ENCODE measurements at places on chromosomes 6 and 20. TPM values are rescaled to one million over a fixed set of nuclear protein-coding genes. Genes with fewer than 3 reads are reported as not detected.
A peak's percentile ranks its signal among the peaks of the same experiment; 100 is the strongest.

The LRRC73 gene
- total RNA-seq: 1.6 TPM

- DNase-seq: no peak
- H3K4me3 ChIP-seq: no peak overlapping the region
- no peaks in the 10 kb centered on the region for H3K27me3 ChIP-seq
- H3K27ac ChIP-seq: no peak overlapping the region
- no peaks in the 10 kb centered on the region for H3K36me3 ChIP-seq
Measured at GRCh38 chr20:32111156-32111686, 1.7 kb downstream of the TM9SF4 start.

DNA sequence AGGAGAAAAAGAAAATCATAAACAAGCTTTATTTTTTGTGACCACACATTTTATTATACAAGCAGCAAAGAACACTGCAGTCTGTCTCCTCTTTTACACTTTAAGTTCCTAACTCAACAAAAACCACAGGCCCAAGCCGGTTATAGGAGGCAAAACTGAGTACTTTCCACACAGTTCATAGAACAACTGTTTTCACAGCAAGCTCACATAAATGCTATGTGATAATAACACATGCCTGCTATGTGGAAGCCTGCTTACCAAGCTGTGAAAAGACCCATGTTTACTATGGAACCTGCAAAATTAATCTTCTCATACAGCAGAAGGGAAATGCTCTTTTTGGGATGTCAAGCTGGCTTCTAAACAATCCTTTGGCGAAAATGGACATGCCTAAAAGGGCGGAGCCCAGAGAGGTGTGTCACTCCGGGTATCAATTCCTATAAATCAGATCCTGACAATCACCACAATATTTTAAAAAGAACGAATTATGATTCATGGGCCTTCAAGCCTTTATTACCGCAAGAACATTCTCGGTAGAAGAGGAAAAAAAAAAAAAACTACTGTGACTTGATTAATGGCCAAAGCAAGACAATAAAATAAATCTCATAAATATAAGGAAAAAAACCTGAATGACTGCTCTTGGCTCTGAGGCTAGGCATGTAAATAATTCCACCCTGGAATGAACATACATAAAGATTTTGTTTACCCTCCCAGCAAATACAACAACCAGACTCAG lies 2.6 kb downstream of the TRERF1 start:
- H3K4me3 ChIP-seq: peak overlapping the region; percentile 79
- H3K27me3 ChIP-seq: no peaks in the 10 kb centered on the region
- peak overlapping the region; percentile 92 for H3K27ac ChIP-seq

The SYNDIG1 gene
- total RNA-seq: 21.4 TPM

DNA sequence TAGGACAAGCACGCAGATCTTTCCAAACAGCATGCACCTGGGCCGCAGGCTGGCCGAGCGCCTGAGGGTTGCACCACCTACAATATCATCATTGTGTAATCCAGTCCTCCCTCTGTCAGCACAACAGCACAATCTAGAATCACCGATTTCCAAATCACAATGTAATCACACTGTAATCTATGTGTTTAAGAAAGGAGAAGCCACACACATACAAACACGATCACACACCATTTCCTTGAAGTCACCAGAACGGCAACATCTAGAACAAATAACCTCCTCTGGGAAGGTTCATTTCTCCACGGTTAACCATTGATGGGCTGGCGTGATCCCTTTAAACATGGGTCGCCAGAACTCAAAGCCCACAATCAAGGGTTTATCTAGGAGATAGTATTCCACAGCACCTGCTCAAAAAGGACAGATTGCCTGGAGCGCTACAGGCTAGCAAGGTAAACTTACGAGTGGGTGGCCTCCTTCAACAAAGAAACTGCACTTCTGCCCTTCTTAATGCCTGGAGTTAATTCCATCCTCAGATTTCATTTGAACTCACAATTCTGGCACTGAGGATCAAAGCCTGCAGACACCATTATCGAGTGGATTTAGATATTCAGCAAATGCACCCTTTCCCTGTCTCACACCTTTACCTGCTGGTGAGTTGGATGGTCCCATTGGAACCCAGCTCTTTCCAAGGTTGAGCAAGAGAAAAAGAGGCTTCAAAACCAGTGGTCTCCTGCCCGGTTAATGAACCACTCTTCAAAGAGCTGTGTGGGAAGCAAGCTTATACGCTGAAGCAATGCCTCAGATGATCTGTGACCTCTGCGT lies 83.8 kb upstream of the FOXQ1 start:
- H3K4me3 ChIP-seq: no peak overlapping the region
- H3K4me1 ChIP-seq: no peaks in the 10 kb centered on the region
- no peak overlapping the region for H3K27ac ChIP-seq
- DNase-seq: no peak

- no peak for DNase-seq
- H3K36me3 ChIP-seq: no peaks in the 10 kb centered on the region
- H3K4me3 ChIP-seq: no peak overlapping the region
Measured at GRCh38 chr20:52921340-52921739, 50.8 kb upstream of the TSHZ2 start.

- H3K4me1 ChIP-seq: no peaks in the 10 kb centered on the region
- no peak for DNase-seq
- no peaks in the 10 kb centered on the region for H3K36me3 ChIP-seq
Measured at GRCh38 chr20:2386516-2387179, 5.9 kb downstream of the TGM6 start.

DNA sequence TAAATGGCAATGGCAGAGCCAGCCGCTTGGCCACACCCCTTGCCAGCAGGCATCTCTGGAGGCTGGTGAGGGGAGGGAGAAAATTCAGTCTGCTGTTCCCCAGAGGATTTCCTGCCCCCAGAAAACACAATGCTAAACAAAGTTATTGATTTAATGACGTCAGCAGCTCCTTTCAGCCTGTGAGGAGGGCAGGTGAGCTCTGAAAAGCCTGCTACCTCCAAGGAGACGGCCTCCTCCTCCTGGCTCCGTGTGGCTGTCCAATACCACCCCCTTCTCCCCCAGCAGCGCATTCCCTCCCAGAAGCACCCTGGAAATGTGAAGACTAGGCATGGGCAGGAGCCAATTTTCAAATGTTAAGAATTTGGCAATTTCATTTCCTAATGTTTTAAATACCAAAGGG lies 393.1 kb downstream of the ZFAND3 start:
- H3K27me3 ChIP-seq: no peaks in the 10 kb centered on the region
- DNase-seq: no peak
- peaks cover 45% of the 10 kb centered on the region for H3K4me1 ChIP-seq
- H3K4me3 ChIP-seq: no peak overlapping the region

The BPI gene
- not detected for total RNA-seq

- no peak for DNase-seq
- peaks cover 13% of the 10 kb centered on the region for H3K4me1 ChIP-seq
- H3K27me3 ChIP-seq: no peaks in the 10 kb centered on the region
- H3K4me3 ChIP-seq: no peak overlapping the region
- no peaks in the 10 kb centered on the region for H3K36me3 ChIP-seq
- no peak overlapping the region for H3K27ac ChIP-seq
Measured at GRCh38 chr6:21915707-21916260, 322.2 kb downstream of the SOX4 start.

GRCh38 chr6:143806282-143807102 lies 36.6 kb upstream of the LTV1 start:
- H3K36me3 ChIP-seq: peaks cover 27% of the 10 kb centered on the region
- H3K27me3 ChIP-seq: no peaks in the 10 kb centered on the region
- H3K4me1 ChIP-seq: peaks cover 8% of the 10 kb centered on the region
- no peak for DNase-seq

The VSX1 gene
- total RNA-seq: 0.33 TPM

DNA sequence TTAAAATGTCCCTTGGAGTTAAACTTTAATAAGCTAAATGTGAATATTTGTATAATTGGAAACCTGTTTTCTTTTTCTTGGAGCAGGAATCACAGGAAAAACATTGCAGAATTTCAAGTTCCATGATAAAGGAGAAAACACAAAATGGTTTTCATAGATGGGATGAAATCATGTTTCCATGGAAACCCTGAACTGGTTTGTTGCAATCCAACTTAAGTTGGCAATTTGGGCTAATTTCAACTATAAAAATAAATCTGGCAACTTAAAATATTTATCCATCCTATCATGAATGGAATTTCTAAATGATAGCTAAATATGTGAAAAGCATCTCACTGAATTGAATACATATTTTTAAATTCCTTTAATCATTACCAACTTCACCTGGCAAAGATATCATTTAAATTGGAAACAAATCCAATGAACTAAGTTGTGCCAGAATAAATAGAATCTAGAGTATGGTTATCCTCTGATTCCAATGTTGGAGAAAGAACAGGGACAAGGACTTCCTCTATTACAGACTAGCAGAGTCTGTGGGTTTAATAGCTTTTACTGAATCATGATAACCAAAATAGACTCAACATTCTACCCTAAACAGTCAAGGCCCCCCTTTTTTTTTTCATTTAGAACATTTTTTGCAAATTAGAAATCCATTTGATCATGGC lies 33.2 kb downstream of the COL21A1 start:
- H3K4me1 ChIP-seq: no peaks in the 10 kb centered on the region
- no peak overlapping the region for H3K27ac ChIP-seq
- no peak for DNase-seq
- no peaks in the 10 kb centered on the region for H3K36me3 ChIP-seq
